ENCODE measurements at places on chromosomes 1 and 21.

- no peak for DNase-seq
These were observed 9.1 kb downstream of the SYTL1 start for GRCh38 chr1:27350663-27351540.

- DNase-seq, result no peak
These were observed 64.5 kb downstream of the ZC3H11B start for GRCh38 chr1:219548386-219548785.

DNA sequence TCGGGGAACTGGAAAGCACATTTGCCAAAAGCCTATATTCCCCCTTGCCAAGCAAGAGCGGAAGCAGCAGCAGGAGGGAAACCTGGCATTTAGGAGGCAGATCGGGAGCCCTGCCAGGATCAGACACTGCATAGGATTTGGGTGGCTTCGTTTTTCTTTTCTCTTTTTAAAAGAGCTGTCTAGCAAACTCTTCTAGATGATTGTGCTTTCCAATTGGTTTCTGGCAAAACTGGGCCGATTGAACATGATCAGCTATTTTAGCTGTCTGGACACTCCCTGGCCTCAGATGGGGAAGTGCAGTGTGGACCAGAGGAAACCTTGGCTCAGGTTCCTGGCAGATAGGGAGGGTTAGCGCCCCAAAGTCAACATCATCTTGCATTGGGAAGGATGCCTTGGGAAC lies 414.0 kb upstream of the KAZN start:
- no peak for DNase-seq

DNA sequence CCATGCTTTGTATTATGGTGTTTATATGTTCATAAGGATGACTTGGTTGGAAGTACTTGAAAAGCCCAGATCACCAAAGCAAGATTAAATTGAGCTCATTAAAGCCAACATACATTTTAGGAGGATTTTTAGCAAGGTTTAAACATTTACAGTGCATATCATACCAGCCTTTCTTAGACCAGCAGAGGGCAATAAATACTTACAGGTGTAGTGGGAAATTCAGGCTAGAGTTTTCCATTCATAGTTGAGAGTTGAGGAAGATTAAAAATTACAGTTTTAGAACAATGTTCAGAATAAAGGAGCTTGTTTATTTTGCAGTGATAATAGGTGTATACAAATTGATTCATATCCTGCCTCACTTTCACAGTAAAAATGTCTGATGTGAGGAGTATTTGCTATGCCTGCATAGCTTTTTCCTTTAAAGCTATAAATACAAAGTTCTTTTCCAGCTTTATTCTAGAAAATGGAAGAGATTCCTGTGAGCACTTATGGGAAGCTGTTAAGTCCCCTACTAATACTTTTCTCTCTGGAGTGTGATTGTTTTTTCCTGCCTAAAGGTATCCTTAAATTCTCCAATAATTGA lies 35.3 kb downstream of the DTL start:
- DNase-seq, result no peak

DNA sequence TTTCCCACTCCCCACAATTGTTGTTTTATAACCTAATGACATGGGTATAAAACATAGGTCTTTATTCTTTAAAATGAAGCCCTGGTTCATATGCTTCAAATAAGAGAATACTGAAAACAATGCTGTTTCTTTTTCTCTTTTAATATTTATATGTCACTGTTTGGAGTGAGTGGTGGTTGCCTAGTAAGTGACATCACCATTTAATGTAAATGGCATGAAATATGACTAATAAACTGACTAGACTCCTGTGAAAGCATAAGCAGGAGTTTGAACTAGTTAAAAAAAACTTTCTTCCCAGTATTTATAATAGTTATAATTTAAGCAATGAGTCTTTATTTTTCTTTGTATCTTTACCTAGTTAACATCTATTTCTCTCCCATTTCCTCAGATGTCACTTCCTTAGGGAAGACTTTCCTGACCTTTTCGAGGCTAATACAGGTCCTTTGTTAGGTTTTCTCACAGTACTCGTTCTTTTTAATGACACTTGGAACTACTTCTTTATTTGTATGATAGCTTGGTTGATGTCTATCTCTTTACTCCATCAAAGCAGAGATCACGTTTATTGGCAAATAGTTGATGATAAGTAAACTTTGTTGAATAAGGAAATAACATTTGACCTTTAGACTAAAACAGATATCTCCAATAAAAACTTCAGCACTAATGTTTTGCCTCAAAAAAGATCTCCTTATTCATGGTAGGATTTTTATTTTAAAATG lies 105.4 kb upstream of the PDC start:
- DNase-seq, result no peak

DNA sequence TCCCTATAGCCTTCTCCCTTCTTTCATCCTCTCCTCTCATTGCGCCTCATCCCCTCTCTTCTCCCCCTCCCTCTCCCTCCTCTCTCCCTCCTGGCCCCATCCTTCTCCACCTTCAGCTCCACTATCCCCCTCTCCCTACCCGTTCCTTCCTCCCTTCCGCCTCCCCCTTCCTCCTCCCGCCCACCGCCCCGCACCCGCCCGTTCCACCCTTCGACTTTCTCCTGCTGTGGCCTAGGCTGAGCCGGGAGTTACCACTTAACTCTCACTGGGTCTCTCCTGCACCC lies 1.6 kb downstream of the NPR1 start:
- no peak for DNase-seq

DNA sequence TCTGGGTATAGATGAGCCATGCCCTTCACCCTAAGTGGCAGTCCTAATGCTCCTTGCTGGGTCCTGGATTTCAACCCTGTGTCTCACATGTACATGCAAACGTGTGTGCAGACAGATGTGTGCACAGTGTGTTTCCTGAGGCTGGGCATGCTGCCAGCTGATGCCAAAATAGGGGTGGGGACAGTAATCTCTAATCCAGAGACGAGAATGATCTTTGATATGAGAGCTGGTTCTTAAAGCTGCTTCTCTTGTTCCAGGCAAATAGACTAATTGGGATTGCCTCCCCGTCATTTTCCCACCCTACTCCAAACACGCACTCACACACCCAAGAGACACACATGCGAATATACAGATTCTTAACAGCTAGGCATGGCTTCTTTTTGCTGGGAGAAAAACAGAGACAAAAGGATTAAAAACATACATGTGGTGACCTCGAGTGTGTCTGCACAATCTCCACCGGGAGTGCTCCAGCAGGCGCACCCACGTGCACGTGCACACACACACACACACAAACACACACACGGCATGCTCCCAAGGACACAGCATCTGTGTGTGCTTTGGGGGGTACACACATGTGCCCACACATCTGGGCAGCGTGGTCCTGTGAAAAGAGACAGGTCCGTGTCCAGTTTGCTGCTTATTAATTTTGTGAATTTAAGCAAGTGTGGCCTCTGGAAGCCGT lies 102.1 kb upstream of the ZBTB40 start:
- DNase-seq, result no peak

- no peak for DNase-seq
These were observed 14.0 kb downstream of the NAV1 start for GRCh38 chr1:201552941-201553351.

- DNase-seq, result no peak
These were observed 183.1 kb upstream of the IVNS1ABP start for GRCh38 chr1:185500001-185500626.
